Neuronal stem cell (in vitro differentiated cells): ENCODE measurements at places on chromosomes 5 and 9.
A peak's percentile ranks its signal among the peaks of the same experiment; 100 is the strongest.

- no peak for DNase-seq
- no peak overlapping the region for H3K4me3 ChIP-seq
- H3K4me1 ChIP-seq, result peaks cover 20% of the 10 kb centered on the region
- peak overlapping the region; percentile 13 for H3K27ac ChIP-seq
- H3K36me3 ChIP-seq, result no peaks in the 10 kb centered on the region
- no peaks in the 10 kb centered on the region for H3K27me3 ChIP-seq
These were observed 194.0 kb downstream of the CRB2 start for GRCh38 chr9:123550012-123550411.

DNA sequence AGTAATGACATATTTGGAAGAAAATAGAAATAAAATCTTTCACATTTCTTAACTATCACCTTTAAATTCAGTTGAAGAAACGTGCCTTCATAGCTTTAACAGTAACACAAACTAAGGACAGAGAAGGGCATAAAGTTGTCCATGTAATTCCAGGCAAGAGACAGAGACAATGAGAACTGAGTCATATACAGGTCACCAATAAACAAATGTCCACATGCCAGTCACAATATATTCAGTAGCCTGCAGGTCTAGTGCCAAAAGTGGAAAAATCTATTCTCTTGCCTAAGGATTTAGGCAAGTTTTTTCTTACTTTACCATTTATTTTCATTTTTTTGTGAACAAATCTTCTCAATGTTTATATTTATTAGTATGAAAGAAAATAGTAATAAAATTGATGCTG lies 1711.5 kb upstream of the NUDT12 start:
- H3K36me3 ChIP-seq, result no peaks in the 10 kb centered on the region
- no peaks in the 10 kb centered on the region for H3K27me3 ChIP-seq
- H3K4me3 ChIP-seq, result no peak overlapping the region
- no peaks in the 10 kb centered on the region for H3K4me1 ChIP-seq

DNA sequence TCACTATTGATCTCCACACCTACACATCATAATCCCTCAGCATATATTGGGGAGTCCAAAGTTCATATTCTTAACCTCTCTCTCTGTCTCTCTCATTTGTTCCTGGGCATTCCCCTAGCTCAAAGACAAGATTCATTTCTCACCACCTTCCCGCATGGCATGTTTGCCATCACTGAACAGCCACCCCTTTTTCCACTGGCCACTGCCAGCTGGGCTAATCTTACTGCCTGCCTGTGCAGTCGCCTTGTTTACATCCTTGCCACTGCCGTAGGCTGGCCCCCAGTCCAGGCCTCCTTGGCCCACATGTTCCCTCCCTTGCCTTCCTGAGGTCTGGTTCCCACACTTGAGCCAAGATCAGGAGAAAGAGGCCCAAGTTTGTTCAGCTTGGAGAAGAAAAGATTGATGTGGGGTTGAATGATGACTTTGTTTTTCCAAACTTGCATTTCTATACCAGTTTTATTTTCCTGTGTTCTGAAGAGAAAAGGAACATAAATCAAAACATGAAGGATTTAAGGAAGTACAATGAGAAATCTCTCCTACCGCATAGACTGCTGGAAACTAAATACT lies 80.2 kb downstream of the PLAC8L1 start:
- peaks cover 7% of the 10 kb centered on the region for H3K4me1 ChIP-seq
- H3K27ac ChIP-seq, result no peak overlapping the region
- no peak for DNase-seq
- no peak overlapping the region for H3K4me3 ChIP-seq
- no peaks in the 10 kb centered on the region for H3K36me3 ChIP-seq
- no peaks in the 10 kb centered on the region for H3K27me3 ChIP-seq

GRCh38 chr5:84382363-84383295 lies 2.1 kb downstream of the EDIL3 start:
- no peaks in the 10 kb centered on the region for H3K36me3 ChIP-seq
- H3K4me1 ChIP-seq, result peaks cover 3% of the 10 kb centered on the region
- peak; percentile 54 for DNase-seq
- H3K27me3 ChIP-seq, result peaks cover 79% of the 10 kb centered on the region
